ENCODE measurements at places on chromosomes 7 and 10. TPM values are rescaled to one million over a fixed set of nuclear protein-coding genes. Genes with fewer than 3 reads are reported as not detected.

SPRN gene
- not detected for total RNA-seq

DNA sequence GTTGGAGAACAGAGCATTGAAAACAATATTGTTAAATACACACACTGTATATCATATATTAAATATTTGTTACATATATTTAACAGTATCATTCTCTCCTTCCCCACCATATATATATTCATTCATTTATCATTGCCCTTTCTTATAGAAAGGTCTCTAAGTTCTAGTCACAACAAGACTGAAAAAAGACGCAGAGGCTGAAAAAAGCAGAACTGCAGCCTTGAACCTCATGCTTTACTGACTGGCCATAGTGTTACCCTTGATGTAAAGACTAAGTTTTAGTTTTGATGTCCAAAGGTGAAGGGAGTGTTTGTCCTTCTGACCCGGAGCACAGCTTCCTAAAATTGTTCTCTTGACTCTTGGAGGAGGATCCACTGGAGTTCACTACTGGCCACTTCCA, 247.9 kb downstream of the PTEN start:
- no peak for DNase-seq

SORBS1 gene
- total RNA-seq = 416 TPM

PSD gene
- total RNA-seq = not detected

DNA sequence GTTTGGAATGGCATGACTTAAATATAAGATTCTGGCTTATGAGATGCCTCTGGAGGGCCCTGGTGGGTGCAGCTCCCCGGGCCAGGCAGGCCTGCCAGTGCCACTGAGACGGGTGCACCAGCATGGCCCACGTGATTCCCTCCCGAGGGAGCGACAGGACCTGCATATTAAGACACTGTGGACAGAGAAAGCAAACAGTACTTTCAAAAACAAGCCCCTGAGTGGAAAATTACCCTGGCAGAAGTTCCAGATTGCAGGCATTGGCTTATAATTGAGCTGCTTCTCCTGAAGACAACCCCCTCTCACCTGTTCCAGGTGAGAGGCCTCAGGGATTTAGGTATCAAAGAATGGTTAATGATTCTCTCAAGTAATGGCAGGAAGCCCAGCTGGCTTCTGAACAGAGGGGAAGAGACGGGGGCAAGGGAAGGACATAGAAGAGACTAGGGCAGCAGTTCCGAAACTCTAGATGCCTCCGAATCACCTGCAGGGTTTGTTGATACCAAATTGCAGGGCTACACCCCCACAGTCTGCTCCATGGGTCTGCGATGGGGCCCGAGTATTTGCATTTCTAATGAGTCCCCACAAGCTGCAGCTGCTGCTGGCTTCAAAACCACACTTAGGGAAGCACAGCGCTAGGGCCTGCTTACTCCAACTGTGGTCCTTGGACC, 66.0 kb upstream of the DOCK1 start:
- DNase-seq = no peak

- DNase-seq = no peak
Measured at GRCh38 chr7:107147464-107148393, 21.1 kb upstream of the HBP1 start.

IFIT5 gene
- total RNA-seq = 3.3 TPM

DNA sequence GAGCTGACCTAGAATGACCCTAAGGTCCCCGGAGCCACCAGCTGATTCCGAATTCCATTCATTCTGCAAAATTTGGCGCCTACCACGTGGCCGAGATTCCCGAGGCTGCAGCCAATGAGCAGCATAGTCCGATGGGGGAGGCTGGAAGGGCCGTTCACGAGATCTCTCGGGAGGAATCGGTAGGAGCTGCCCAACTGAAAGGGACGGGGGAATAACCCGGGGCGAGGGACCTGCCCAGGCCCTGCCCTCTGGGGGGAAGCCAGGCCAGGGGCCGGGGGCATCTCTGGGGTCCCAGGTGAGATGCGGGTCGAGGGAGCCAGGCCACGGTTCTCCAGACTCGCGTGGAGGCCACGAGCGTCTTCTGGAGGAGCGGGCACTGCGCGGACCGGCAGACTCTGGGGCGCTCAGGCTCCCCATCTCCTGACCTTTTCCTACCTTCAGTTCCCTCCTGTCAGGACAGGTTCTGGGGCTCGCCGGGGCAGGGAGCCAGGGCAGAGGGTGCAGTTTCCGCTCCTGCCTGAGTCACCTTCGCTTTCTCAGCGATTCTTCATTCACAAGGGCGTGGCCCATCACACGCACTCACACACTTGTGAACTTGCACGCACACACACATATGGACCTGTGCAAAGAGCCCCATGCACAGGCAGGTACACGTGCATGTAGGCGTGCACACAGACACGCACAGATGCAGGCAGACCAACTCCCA, 173.4 kb downstream of the RNF216 start:
- no peak for DNase-seq

DNA sequence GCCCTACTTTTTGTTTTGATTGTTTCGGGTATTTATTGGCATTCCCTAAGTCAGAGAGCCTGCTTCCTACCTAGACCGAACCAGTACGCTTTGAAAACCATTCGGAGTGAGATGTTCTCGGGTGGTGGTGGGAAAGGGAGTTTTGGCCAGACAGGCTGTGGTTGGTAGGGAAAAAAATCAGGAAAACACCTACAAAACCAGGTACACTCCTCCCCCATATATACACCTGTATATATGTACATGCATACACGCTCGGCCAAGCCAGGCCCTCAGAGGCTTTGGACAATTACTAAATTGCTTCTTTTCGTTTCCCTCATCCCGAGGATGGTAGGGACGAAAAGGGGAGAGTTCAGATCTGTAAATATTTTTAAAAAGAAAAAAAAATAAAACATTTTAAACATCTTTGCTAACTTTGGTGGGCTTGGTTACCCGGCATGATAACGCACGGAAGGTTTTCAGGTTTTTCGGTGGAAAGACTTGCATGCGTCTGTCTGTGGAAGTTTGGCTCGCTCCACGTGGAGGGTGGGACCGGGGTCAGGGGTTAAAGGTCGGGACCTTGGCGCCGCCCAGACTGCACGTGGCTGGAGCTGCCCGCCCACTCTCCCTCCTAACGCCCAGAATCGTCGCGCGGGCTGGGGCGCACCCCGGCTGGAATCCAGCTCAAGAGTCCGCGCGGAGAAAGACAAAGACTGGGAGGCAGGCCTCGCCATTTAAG, 2.5 kb downstream of the HMX2 start:
- DNase-seq = no peak

GRCh38 chr10:128380946-128381345, 254.7 kb upstream of the MKI67 start:
- no peak for DNase-seq

All from ascending aorta (tissue), 2 donors.